ENCODE measurements at places on chromosomes 13 and 19.

GRCh38 chr19:21092109-21092508, 10.1 kb downstream of the ZNF714 start:
- no peak for DNase-seq

GRCh38 chr19:1225440-1226226, 12.2 kb downstream of the CBARP start:
- DNase-seq, result no peak

DNA sequence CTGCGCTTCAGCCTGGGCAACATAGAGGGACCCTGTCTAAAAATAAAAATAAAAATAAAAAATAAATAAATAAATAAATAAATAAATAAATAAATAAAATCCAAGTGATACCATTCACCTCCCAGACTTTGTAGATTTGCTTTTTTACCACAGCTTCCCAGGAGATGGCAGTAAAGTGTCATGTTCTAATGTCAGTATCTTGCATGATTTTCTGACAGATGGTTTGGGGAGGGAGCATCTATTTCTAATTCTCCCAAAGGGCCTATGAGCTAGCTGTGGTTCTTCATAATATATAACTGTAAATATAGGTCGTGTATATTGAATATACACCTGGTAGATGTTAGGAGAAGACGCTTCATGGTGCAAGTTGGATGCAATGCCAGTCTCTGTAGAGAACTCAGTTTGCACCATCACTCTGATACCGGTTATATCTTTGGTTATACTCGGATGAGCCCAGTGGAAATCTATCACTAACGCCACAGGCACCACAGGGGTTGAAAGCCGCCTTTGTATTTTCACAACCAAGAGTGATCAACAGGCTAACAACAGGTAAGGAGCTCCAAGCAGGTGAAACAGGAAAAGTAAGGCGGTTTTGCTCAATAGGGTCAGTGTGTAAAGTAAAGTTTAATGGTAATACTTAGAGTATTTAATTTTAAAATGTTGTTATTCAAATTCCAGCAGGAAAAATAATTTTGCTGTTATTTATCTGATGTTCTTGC, 13.9 kb downstream of the APLP1 start:
- DNase-seq, result peak; percentile 46

- no peak for DNase-seq
Measured at GRCh38 chr19:10004617-10005016, 5.7 kb downstream of the COL5A3 start.

- DNase-seq, result no peak
Measured at GRCh38 chr13:112997188-112998130, 28.4 kb downstream of the MCF2L start.

GRCh38 chr19:30168760-30169159, 203.4 kb upstream of the ZNF536 start:
- no peak for DNase-seq

DNA sequence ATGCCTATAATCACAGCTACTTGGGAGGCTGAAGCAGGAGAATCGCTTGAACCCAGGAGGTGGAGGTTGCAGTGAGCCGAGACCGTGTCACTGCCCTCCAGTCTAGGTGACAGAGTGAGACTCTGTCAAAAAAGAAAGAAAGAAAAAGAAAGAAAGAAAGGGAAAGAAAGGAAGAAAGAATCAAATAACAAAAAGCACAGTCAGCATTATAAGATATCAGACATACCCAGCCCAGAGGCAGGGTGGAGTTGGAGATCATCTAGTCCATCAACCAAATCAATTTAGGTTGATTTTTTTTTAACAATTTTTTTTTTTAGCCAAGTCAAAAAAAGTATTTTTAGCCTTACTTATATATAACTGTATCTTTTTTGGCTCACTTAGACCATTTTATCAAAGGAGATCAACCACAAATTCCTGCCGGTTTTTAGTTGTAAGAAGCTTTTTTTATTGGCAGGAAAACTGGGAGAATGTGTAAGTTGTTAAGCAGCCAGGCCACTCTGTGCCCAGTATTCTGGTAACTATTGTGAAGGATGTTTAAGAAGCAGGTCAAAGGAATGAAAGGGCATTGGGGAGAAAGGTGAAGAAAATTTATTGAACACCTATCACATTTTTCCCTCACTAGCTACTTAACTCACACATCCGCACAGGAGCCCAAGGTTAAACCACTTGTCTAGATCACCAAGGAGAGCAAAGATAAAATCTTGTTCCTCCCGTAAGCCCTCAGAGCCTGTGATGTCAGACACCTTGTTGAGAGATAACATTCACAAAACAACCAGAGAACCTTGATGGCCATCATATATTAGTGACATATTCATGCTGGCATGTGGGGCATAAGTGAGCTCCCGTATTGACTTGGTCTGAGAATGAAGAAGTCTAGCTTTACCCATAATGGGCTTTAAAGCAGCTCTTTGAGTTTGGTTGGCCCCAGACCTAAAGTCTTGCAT, 91.8 kb downstream of the COL4A2 start:
- no peak for DNase-seq

DNA sequence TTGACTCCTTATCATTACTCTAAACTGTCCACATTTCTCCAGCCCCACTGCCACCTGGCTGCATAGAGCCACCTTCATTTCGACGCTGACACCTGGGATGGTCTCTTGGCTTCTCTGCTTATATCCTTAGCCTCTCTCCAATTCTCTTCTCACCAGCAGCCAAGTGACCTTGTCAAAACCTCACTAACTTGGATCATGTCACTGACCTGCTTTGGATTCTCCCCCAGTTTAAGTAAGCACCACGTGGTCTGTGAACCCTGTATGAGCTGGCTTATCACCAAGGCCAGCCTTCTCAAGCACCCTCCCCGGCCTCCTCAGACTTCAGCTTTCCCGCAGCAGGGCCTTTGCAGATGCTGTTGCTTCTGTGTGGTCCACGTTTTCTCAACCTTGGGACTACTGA, 12.3 kb upstream of the GGACT start:
- DNase-seq, result no peak

- DNase-seq, result no peak
Measured at GRCh38 chr13:25422153-25422552, 50.4 kb downstream of the ATP8A2 start.

DNA sequence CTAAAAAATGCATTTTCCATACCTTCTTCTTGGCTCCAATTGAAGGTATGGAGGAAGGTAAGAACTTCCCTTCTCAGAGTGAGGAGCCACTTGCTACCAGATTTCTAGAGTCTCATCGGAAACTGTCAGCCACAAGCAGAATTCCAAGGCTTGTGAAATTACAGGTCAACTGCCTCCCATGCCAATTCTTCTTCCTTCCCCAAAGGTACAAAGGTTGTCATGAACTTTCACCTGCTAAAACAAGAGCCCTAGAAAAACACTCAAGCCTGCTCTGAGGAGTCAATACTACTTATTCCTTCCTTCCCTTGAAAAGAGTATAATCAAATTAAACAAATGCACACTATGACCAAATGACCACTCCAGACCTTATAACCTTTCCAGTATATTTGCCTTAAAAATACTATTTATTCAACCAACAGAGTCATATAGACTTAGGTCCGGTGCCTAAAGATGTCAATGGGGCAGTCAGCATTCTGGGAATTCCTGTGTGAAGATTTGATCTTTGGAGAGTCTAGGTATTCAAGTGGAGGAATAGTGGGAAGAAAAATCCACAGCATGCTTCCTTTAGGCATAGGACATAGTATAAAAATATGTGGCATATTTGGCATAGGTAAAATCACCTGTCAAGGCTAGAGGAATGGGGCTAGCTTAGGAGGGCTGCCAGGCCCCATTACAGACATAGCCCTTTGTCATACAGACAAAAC, 539.3 kb downstream of the LIG4 start:
- no peak for DNase-seq

DNA sequence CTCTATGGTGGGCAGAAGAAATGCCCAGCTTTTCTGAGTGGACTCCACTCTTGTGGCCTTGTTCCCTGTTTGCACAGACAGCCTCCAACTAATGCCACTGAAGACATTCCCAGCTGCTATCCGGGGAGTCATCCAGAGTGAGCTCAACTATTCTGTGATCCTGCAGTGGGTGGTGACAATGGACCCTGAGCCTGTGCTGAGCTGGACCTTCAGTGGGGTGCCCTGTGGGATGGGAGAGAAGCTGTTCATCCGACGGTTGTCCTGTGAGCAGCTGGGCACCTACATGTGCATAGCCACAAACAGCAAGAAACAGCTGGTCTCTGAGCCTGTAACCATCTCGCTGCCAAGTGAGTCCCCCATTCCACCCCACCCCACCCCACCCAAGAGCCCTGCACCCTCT, 10.3 kb downstream of the IGSF23 start:
- DNase-seq, result no peak

DNA sequence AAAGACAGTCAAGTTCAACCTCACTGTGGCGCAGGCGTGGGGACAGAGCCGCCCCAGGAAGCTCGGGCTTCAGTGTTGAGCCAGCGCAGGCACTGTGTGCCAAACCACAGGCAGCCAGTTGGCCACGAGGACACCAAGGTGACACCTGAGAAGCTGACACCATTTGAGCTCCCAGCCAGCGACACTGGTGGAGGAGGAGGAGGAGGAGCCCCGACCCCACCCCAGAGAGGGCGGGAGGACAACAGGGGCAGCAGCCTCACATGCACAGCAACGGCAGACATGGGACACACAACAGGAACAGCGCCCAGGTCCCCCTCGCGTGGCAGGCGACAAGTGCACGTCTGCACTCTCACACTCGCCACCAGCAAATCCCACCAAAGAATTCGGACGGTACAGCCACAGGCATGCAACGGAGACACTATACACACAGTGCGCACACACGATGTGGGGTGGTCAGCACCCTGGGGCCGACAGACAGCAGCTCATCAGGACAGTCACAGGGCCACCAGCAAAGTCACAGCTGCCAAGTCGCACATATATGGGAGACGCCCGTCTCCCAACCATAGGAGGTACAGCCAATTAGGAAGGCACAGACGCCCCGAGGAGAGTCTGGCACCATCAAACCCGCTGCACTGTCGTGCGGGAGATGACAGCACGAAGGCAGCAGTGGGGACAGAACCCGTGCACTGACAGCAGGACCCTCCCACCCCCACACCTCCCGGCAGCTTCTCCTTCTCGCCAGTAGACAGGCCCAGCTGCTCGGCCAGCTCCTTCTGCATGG, 3.4 kb downstream of the EIF3G start:
- DNase-seq, result no peak

GRCh38 chr13:25249001-25249543, 38.2 kb downstream of the MTMR6 start:
- no peak for DNase-seq

DNA sequence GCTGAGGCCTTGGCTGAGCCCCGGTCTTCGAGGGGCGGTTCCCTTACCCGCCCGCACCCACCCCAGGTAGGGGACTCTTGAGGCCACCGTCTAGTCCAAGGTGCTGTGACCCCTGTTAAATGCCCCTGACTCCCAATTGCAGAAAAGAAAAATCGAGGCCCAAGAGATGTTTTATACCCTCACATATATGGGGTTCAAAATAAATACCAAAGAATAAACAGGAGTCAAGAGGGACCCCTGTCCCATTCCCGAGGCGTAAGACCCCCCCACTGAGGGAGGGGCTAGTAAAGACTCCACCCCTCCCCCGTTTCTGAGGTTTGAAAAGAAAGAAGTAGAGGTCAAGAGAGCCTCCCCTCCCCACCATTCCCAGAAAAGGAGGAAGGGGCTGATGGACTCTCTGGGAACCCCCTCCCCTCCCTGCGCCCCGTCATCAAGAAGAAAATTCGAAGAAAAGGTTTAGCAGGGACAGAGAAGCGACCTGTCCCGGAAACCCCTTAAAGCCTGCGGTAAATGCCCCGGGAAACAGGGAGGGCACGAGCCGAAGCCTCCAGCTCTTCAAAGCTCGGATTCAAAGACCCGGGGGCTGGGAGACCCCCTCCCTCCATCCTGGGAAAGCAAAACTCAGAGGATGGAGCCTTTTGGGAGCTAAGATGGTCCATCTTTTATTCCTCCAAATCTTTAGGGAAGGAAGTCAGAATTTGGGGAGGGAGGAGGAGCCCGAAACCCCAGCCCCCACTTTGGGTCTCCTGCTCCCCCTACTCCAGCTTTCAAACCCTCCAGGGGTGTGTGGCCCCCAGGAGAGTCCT, 755 bp upstream of the RAB3A start:
- no peak for DNase-seq

DNA sequence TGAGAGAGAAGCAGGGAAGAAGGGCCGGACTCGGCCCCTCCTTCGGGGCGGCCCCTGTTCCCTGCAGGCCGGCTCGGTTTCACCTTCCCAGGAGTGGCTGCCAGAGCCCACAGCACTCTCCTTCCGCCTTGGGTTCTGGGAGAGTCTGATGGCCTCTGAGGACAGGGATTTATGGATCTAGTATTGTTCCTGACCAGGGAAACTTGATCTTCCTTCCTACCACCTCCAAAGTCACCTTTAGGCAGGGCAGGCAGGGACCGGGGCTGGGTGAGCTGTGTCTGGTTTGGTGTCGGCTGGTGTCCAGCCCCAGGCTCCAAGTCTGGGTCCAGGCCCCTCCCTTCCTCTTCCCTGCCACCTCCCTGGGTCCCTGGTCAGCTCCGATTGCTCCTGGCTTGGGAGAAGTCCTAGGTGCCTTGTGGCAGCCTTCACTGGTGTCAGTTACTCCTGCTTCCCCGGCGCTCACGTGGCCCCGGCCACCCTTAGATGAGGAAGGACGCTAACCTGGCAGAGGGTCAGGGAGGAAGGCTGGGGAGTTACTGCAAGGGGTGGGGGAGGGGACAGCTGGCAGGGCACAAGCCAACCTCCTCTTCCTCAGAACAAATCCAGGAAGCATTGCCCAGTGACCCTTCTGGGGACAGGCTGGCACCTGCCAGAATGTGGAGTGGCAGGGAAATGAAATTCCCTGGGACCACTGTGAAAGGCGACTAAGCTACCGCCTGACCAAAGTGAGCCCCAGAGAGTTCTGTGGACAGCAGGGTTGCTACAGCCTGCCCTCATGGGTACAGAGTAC, 18.8 kb downstream of the RFX1 start:
- DNase-seq, result no peak

GRCh38 chr13:79349011-79349410, 57.0 kb downstream of the RBM26 start:
- no peak for DNase-seq

DNA sequence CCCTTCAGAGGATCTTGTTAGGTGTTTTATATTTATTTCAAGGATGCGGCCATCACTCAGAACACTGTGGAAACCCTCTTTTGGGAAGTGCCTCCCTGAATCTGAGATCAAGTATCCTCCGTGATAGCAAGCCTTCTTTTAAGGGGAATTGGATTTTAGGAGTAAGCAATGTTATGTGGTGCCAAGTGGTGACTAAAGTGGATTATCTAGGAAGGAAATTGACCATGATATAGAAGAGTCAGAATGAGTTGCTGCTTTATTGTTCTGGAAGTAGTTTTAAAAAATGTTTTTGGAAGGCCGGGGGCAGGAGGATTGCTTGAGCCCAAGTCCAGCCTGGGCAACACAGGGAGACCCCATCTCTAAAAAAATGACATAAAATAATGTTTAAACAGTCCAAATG, 6.7 kb downstream of the ERCC5 start:
- DNase-seq, result no peak
